ENCODE measurements at places on chromosomes 5 and 9.

- DNase-seq, result no peak
Observed at GRCh38 chr9:136090056-136090735, 4.9 kb downstream of the NACC2 start.

GRCh38 chr9:111559000-111559610 lies 34.1 kb downstream of the ZNF483 start:
- no peak for DNase-seq

- peak; percentile 75 for DNase-seq
Observed at GRCh38 chr9:136372561-136373299, 739 bp downstream of the CARD9 start.

DNA sequence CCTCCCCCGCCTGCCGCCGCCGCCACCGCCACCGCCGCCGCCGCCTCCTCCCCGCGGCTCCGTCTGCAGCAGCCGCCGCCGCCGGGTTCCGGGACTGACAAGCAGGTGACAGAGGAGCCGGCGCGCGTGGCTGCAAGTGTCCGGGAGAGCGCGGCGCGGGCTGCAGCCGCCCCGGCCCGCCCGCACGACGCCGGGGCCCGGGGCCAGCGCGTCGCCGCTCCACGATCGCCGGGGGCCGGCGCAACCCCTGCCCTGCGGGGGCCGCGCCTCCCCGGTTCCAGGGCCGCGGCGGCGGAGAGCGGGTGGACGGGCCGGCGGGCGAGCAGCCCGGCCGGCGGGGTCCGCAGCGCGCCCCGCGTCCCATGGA lies 343 bp downstream of the LMX1B start:
- no peak for DNase-seq

GRCh38 chr5:143206196-143207053 lies 197.1 kb downstream of the NR3C1 start:
- DNase-seq, result no peak

DNA sequence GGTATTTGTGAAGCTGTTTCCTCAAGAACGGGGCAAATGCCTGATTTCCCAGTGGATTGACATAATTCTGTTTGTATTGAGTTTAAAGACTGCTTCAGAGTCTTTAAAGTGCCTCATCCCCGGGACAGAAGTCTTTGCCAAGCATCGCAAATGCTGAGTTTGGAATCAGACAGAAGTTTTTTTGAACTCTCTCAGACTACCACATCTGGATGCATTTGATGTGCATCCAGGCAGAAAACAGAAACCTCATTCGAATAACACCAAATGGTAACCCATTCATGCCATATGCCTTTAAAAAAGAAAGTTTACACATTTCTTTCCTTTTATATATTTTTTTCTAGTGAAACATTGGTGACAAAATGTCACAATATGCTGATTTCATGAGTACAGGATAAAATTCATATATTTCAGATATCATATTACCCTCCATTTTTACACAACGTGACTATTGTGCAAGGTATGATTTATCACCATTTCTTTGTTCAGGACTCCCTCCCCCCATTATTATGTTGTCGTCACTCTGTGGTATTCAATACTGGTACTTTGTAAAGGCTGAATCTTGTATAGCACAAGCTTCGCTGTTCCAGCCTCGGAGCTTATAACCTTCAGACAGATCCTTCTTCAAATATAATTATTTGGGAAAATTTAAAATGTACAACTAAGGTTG lies 91.1 kb downstream of the ZNF608 start:
- DNase-seq, result no peak

- DNase-seq, result no peak
Observed at GRCh38 chr9:20749496-20750198, 65.6 kb downstream of the FOCAD start.

- no peak for DNase-seq
Observed at GRCh38 chr9:34588671-34589635, 571 bp downstream of the CNTFR start.

DNA sequence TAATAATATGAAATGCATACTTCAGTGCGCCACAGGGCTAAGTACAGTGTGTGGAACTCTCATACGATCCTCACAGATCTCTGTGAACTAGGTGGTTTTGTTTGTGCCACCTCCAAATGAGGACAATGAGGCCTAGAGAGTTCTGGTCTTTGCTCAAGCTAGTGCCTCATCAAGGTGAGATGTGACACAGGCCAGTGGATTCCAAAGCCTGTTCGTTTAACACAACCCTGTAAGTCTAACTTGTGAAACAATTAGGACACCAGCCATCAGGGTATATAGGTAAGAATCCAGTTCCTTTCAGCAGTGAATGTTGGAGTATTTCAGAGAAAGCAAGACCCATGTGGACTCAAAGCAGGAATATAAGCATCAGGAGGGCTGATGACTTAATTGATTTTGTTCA lies 130.7 kb upstream of the GAS1 start:
- DNase-seq, result no peak

DNA sequence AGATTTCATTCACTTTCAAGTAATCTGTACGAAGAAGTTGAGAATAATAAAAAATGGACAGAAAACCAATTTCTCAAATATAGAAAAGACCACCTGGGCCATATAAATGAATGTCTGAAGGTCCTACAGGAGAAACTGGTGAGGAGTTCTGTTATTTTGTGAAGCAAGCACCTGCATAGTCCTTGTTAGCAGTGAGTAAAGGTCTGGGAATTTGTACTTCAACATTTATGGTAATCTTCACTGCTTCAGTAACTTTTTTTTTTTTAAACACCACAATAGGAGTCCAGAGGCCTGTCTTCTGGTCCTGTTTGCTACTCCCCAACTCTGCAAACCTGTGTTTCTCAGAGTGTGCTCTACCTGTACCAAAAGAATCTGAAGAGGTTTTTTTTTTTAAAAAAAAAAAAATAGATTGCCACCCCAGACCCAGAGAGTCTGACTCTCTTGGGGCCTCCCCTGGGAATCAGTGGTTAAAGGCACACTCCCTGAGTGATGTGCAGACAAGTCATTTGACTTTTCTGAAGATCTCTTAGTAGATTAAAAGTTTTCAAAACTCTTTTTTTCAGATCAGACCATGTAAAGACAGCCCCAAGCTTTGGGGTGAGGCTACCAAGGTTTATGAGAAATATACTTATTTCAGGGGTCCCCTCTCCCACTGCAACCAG lies 55.5 kb downstream of the FAM81B start:
- no peak for DNase-seq

- no peak for DNase-seq
Observed at GRCh38 chr5:26259081-26259480, 779.3 kb downstream of the CDH9 start.

GRCh38 chr5:113089653-113090335 lies 113.2 kb downstream of the DCP2 start:
- DNase-seq, result peak; percentile 32

- peak; percentile 28 for DNase-seq
Observed at GRCh38 chr9:38088006-38088925, 19.2 kb upstream of the SHB start.

GRCh38 chr9:89525446-89526374 lies 27.8 kb upstream of the SEMA4D start:
- no peak for DNase-seq

DNA sequence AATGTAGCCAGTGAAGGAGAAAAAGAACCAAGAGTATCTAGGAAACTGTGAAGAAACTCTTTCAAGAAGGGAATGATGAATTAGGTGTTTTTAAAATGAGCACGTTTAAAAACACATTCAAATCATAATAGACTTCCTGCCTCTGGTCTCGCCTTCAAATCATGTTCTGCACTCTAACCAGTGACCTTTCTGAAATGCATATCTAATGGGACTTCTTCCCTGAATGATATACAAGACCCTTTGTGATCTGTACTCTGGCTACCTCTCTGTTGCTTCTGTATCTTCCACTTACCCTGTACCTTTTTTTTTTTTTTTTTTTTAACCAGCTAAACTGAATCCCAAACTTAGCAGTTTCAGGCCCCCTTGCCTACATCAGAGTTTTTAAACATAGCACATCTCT lies 19.5 kb downstream of the SRFBP1 start:
- no peak for DNase-seq

GRCh38 chr5:96439477-96440184 lies 6.6 kb upstream of the PCSK1 start:
- no peak for DNase-seq

- DNase-seq, result peak; percentile 77
Observed at GRCh38 chr5:6711409-6712141, 1.7 kb upstream of the TENT4A start.

DNA sequence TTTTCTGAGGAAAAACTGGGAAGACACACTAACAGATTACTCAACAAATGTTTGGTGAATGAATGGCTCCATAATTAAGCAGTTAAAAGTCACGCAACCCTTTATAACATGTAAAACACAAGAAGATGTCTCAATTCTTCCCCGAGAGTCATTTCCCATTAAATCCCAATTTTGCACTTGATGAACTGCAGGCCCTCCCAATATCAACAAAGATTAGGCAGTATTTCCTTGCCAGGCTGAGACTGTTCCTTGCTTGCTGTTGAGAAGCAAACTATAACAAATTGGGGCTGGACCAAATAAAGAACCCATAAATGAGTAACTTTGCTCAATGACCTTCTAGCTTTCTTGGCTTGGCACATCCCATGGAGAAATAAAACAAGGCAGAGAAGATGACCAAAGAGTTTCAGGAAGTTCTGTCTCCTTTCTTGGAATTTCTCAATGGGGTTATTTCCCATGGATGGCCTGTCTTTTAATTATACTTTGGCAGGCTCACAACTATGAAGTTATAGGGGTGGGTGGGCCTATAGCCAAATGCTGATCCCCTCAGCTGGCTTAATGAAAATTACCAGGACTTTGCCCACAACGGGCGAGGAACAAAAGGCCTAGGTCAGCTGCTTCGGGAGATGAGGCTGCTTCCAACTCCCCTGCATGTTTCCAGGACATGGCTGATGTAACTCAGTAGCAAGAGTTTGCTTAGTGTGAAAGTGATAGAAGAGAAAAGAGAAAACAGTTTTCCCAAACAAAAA lies 243.1 kb upstream of the RFX3 start:
- peak; percentile 83 for DNase-seq

DNA sequence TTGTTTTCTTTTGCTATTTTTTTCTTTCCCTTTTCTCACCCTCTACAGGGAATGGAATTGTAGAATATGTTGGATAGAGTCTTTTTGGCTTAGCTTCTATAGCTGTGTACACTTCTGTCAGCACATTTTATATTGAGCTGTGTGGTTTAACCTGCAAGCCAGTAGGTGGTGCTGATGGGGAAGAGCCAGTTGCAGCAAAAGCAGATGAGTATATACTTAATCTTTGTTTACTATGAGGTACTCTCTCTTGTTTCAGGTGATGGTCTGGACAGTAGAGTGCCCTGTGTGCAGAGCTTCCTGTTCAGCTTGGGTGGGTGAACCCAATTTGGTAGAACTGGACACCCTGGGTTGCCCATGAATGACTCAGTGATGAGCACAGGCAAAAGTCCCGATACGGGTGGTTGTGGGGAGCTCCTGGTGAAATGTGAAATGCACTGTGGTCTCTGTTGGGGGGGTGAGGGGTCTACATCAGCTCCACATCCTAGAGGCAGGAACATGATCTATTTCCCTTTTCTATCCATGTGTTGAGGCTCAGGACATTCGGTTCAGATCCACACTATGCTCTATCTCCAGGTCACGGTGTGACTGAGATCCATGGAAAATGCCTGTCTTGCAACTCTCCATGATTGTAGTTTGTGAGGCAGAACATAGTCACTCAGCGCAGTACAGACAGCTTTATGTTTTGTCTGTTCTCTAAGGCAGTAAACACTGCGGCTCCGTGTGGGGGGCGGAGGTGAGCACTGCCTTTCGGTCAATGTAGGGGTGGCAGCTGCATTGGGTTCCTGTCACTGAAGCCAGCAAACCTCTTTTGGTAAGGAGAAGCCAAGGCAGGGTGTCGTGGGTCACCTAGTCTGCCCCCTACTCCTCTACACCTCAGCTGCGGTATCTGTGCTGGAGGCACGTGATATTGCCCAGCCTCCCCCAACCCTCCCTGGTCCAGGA lies 353.2 kb downstream of the PRR16 start:
- DNase-seq, result peak; percentile 20

GRCh38 chr5:172002310-172002709 lies 4.1 kb downstream of the FBXW11 start:
- DNase-seq, result peak; percentile 22

DNA sequence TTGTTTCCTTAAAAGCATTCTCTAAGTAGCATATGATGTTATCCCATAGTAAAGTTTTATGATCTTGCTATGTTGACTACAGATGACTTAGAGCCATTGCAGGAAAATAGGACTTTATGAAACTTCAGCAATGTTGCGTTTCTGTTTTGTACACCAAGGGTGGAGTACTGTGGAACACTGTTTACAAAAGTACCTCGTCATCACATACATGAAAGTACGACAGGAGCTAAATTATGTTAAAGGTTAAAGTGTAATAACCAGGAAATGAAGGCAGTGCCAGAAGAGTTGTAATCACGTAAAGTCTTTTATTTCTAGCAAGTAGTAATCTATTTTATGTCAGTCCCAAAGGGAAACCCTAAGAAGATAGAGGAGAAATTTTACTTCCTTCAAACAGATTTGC lies 50.9 kb downstream of the C9orf85 start:
- DNase-seq, result no peak

DNA sequence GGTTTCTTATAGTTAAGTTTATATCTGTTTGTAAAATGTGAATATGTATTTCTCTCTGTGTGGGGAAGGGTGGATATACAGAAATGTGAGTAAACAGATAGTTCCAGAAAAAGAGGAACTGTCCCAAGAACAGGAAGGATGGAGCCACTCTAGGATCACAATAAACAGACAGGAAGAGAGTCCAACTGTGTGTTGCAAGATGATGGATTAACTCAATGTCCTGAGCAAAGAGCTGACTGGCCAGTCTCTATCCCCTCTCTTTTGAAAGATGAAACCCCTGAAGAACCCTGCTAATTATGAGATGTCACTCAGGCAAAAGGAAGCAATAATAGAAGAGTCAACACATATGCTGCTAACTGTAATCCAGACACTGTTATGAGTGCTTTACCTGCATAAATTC lies 202.7 kb downstream of the SEMA6A start:
- no peak for DNase-seq

GRCh38 chr9:112169368-112169767 lies 5.7 kb downstream of the SUSD1 start:
- DNase-seq, result no peak

GRCh38 chr5:80125962-80126480 lies 90.9 kb downstream of the THBS4 start:
- peak; percentile 84 for DNase-seq

DNA sequence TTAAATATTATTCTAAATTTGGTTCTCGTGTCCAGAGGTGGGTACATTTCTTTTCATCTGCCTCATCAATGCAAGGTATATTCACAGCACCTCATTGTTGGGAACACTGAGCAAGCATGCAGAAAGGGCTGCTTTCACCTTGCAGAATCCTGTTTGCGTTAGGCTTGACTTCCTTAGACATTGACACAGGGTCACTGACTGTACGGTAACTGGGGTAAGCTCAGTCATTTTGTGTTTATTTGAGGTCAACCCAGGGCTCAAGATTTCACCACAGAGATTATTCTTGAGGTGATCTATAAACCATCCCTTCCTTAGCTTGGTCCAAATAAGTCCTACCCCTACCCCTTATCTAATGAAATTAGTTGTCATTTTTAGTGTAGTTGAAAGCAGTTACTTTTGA lies 1.7 kb upstream of the PTPDC1 start:
- no peak for DNase-seq

GRCh38 chr5:141521244-141521781 lies 32.4 kb downstream of the PCDHGC5 start:
- DNase-seq, result peak; percentile 98

GRCh38 chr5:122385808-122386207 lies 73.8 kb downstream of the SNCAIP start:
- no peak for DNase-seq

Data from HFFc6 (cell line).